Skeletal muscle cell (primary cell): ENCODE measurements at places on chromosomes 3 and 15.

DNA sequence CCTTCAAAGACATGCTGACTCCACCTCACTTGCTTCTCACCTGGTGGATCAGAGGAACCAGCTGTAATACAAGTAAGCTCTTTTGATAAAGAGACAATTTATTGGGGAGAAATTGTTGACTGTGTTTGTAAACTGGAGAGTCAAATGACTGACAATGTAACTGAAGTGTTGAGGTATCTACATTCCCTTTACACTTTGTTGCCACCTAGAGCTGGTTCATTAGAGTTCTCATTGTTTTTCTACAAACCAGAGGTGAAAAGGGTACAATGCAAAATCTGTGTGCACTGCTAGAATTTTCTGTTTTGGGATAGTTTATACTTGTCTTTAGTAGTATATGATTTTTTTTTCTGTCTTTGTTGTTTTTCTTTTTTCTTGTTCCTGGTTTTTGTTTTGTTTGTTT, 8.7 kb upstream of the LRRC58 start:
- DNase-seq = no peak

DNA sequence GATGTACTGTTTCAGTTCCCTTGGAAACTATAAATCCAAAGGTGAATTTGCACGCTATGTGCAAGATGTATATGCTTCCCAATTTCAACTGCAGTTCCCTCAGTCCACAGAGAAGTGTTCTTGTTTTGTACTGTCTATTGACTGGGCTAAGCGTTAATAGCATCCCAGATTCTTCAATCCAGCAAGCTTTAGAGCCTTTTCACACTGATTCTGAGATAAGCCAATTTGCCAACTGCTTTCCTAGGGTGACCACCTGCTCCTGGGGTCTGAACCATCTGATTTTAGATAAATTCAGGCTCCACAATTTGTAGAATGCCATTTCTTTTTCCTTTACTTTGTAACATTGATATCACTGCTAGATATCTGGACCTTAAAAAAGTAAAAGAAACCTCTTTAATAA, 340.1 kb downstream of the PTPRG start:
- no peak for DNase-seq

GRCh38 chr3:105316331-105316730, 50.4 kb upstream of the ALCAM start:
- no peak for DNase-seq

DNA sequence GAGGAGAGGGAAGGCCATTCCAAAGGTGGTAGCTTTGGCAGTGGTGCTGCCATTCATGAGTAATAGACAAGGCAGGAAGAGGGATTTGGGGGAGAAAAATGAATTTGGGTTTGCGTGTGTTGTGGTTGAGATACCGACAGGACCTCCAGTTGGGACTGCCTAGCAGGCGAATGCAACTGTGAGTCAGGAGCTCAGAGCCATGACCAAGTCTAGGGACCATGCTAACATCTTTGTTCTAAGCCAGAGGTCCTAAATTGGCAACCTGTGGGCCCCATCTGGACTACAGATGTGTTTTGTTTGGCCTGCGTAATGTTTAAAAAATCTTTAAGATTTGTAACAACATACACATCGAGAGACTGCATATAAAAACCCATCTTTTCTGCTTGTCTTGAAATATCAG, 61.6 kb downstream of the SAMMSON start:
- no peak for DNase-seq

- no peak for DNase-seq
Observed at GRCh38 chr3:184488577-184488976, 73.0 kb upstream of the EPHB3 start.

DNA sequence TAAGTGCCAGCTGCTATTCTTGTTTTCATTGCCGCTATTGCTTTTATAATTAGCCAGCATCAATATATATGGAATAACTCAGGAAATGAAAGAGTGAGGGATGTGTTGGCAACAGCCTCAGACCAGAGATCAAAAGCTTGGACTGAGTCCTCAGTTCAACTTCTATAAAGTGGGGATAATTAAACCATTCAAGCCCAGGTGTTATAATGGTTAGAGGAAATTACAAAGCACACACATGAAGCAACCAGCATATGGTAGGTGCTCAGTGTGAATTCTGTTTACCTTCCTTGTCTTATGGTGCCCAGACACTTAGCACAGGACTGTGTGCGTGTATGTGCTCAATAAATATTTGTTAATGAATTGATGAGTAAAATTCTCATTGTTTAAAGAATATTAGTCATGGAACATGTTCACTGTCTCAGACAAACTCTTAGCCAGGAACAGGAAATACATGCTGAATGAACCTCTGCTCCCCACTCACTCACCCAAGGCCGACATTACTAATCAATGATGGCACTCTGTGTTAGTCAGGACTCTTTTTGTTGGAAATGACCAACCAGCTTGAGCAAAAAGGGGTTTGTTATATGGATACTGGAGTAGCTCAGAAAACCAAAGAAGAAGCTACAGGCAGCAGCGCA, 16.7 kb upstream of the CCDC174 start:
- DNase-seq = no peak

DNA sequence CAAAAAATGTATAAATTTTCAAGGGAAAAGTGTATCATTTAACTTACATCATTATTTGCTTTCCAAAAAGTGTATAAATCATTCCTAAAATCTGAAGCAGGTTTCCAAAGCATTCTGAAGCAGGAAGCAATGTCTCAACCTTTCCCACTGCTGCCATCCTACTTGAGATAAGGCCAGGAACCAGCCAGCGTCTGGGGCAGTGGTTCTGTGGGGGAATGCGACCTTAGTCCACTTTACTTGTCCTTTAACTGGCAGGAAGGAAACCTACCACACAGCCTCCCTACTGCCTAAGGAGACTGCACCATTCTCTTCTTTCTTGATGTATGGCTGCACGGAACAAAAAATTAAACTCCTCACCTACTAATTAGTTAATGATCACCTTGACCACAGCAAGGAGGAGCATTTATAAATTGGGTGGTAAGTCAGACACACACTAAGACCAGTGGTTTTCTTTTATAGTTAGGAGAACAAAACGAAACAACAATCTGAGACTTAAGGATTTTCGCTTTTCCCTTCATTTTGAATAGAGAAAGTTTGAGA, 3.7 kb downstream of the SORD start:
- DNase-seq = no peak
